ENCODE measurements at places on chromosomes 3 and 15.

DNA sequence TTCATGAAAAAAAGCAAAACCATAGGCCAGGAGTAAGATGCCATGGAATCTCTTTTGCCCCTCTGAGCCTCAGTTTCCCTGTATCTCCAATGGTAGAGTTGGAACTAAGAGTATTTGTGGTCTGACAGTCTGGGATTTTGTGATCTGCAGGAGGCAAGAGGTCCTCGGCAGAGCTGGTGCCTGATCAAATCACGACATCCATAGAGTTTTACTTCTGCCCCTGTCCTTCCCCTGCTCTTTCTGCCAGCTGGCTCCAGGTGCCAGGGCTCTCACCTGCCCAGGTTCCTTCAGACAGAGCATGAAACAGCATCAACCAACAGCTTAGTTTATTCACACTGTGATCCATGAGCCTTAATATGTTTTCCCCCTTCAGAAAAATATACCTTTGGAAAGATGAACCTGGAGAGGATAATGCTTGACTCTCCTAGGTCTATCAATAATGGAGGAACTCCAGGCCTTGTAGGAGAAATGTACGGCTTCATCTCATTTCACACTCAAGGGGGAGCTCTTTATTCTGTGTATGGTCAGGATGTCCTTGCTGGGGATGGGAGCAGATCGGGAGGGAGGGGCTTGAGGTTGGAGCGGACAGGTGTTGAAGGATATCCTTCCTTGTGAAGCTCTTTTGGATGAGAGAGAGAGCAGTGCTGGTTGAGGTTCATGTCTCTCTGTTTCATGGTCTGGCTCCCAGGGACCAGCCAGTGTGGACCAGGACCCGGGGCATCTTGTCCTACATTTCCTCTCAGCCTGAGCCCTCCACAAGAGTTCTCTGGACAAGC is 309.9 kb downstream of the RPLP1 start:
- DNase-seq, result no peak

DNA sequence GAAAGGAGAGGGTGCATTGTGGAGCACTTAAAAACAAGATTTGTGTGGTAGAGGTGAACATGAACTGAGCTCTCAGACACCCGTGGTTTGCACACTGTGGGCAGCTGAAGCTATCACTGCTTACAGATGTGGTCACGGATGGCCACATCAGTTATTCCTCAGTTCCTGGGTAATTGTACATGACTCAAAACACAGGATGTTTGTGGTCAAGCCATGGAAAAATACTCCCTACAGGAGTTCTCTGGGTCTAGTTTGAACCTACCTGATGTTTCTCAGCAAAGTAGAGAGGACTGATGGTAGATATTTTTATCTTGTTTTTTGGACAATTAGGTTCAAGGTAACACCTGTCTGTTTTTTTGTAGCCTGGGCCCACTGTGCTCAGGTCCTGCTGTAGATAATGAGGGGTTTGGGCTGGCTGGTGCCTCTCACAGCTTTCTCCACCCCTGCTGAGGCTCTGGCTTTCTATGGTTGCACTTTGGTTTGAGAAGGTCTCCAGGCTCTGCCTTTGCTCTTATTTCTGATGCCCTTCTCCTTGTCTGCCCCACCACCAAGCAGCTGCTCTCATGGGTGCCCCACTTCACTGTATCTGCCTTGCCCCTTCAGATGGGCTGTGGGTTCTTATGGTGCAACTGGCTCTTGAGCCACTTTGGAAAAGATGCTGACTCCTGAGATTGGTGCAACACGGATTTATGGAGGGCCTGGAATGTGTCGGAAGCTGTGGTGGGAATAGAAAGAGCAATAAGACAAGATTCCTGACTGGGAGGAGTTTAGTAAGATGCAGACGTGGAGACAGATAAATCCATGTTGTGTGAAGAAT is 40.1 kb downstream of the CDCP1 start:
- DNase-seq, result peak; percentile 36

GRCh38 chr3:170585937-170586310 is at the start of gene SLC7A14:
Gene SLC7A14, minus strand, starts transcription at chr3:170586075. Its CDS starts 59,139 bp downstream, at chr3:170526936.
- DNase-seq, result no peak

- no peak for DNase-seq
Observed at GRCh38 chr3:62139957-62140356, 233.4 kb downstream of the FEZF2 start.

- no peak for DNase-seq
Observed at GRCh38 chr3:191066669-191067068, 132.4 kb upstream of the OSTN start.

DNA sequence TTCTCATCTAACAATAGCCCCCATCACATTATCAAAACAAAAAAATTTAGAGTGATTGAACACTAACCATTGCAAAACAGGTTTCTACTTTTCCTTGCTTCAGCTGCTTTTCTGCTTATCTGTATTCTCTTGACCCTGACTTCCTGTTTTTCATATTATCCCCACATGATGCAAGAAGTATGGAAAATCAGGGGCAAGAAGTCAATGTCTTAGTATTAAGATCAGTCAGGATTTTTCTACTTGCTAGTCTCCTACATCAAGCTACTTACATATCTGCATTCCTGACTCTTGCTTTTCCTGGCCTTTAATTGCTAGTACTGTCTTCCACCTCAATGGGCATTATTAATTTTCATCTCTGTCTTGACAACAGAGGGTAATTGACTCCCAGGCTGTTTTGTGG is 300.2 kb downstream of the OTOL1 start:
- DNase-seq, result no peak

GRCh38 chr3:148951599-148952361 is 39.6 kb upstream of the GYG1 start:
- no peak for DNase-seq

Measured in stimulated activated CD4-positive, alpha-beta T cell treated with anti-CD3 and anti-CD28 coated beads, Interleukin-4, amount 100 ng/mL, for 1 hour (primary cell).